Activated CD4-positive, alpha-beta T cell treated with anti-CD3 and anti-CD28 coated beads for 1 hour (primary cell): ENCODE measurements at places on chromosomes 5 and 9.
A peak's percentile ranks its signal among the peaks of the same experiment; 100 is the strongest.

- no peak for DNase-seq
Measured at GRCh38 chr9:122382901-122383850, 12.4 kb downstream of the PTGS1 start.

- DNase-seq, result no peak
Measured at GRCh38 chr5:175573493-175574269, 84.2 kb upstream of the HRH2 start.

DNA sequence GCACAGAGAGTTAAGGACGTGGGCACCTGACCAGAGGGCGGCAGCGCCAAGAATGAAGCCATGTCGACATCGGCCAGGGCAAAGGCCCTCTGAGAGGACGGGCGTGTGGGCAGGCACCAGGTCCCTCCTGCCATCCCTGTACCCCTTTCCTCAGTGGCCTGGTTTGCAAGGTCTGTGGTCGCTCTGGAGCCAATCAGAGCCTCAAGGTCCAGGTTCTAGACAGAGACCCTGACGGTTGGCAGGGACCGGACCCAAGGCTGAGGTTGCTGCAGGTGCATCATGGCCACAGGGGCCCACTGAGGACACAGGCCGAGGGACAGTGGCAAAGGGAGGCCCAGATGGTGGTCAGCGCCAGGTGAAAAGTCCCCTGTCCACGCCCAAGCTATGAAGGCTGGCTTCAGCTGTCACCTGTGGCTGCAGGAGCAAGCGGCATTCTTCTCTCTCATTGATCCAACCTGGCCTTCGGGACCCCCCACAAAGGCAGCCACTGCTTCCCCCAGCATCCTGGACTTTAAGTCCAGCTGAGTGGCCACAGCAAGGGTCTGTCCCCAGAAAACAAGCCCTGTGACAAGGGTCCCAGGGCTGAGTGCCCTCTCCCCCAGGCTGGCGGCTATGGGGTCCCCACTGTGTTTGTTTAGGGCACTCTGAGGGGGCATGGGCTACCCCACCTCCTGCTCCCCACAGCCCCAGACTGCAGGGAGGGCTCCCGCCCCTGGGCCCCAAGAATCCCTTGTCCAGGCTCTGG is 48.9 kb downstream of the VAV2 start:
- no peak for DNase-seq

GRCh38 chr9:115369322-115369957 is 251.5 kb upstream of the TNC start:
- no peak for DNase-seq

DNA sequence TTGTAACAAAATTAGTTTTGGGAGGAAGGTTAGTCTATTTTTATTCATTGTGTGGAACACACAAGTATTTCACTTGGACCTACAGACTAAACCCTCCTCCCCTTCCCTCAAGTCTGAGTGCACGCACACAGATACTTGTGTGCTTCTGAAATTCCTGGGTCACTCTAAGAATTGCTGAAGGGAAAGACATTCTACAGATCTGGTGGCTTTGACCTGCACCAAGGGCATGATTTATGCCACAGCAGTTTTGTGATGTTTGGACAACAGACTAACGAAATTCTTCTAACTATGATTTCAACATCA is 150.5 kb downstream of the ARL15 start:
- no peak for DNase-seq

GRCh38 chr9:128420651-128421481 is at the start of gene CERCAM:
CERCAM (plus strand) TSS chr9:128420857; CDS start chr9:128420878, 21 bp downstream.
- DNase-seq, result peak; percentile 34

DNA sequence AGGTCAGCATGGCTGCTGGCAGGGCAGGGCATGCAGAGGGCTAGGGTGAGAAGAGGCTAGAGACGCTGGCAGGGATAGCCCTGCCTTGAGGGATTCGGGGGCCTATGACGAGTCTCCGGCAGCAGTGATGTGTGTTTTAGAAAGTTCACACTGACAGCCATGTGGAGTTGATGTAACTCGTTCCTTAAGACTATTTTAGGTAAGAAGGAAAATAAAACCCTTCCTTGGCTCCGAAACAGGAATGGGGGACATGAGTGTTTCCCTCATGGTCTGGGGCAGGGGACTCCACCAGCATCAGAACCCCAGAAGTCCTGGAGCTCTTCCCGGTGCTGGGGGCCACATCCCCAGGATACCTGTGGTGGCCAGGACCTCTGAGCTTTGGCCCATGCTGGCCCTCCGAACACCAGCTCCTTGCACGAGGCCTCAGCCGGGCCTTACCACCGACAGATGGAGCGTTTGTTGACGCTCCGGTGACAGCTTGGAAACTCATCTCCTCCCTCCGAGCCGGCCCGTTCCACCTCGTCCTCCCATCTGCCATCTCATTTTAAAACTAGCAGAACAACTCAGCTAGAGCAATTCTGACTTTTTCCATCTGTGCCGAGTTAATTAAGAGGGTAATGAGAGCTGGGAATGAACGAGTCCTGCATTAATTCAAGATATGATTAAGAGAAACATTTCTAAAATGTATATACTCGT is 337.7 kb downstream of the CDK5RAP2 start:
- no peak for DNase-seq

DNA sequence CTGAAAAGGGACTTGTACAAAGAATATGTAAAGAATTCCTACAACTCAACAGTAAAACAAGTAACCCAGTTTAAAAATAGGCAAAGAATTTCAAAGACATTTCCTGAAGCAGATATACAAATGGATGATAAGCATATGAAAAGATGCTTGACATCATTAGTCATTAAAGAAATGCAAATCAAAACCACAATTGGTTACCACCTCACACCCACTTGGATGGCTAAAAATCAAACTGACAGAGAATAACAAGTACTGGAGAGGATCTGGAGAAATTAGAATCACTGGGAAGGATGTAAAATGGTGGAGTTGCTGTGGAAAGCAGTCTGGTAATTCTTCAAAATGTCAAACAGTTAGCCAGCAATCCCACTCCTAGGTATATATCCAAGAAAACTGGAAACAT is 12.5 kb upstream of the FOXE1 start:
- DNase-seq, result no peak

DNA sequence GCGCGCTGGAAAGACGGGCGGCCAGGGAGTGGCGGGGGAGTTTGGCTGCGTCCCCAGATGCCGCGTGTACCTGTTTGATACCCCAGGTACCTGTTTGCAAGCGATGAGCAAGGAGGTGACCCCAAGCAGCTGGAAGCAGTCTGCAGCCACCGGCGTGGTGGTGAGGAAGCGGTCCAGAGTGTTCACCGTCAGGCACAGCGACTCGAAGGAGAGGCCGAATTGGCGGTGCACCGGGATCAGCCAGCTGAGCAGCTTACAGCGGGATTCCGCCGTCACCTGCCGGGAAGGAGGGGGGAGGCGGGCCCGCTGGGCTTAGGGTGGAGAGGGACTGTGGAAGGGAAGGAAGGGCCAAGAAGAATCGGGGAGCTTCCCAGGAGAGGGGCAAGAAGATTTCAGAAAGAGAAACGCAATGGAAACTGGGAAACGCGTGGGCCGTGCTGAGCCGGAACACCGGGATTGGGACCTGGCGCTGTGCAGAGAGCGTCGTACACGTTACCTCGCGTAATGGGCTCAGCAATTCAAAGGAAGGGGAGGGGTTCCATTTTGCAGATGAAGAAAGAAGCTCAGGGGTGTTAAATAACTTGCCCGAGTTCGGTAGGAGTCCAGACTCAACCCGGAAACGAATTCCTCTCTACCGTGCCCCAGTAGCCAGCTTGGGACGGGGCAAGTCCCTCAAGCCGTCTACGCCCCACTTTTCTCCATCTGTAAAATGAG is 980 bp downstream of the CCNO start:
- no peak for DNase-seq

- DNase-seq, result no peak
Measured at GRCh38 chr9:98396656-98397055, 141.2 kb upstream of the TBC1D2 start.

- no peak for DNase-seq
Measured at GRCh38 chr9:127780126-127780885, 1.8 kb upstream of the SH2D3C start.

DNA sequence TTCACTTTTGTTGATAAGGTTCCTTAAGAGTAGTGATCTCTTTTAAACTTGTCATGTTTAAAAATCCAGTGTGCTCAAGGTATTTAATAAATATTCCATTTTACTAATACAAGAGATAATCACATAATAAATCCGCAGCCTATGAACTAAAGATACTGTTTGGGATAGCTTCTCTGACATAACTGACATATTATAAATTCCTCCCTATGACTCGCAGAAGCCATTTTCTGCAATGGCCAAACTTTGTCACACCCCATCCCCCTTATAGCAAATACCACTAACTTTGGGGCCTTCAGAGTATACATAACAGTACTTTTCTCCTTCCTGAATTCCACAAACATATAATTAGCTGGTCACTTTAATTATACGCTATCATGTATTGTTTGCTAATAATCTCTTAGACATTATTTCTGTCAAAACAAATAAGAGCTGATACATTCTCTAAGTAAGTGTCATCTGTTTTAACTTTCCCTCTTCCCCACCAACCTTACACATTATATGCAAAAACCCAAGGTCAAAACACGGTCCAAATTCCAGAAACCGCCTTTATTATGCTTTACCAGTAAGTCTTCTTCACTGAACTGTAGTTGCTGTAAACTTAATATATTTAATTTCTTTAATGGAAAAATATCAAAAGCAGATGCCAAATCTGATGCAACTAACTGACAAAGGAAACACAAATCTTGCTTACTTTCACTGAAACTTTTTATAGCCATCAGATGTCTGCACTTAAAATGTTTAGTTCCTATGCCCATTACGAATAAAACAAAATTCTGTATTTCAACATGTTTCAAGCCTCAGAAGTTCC is 971 bp downstream of the TMEM267 start:
- no peak for DNase-seq

DNA sequence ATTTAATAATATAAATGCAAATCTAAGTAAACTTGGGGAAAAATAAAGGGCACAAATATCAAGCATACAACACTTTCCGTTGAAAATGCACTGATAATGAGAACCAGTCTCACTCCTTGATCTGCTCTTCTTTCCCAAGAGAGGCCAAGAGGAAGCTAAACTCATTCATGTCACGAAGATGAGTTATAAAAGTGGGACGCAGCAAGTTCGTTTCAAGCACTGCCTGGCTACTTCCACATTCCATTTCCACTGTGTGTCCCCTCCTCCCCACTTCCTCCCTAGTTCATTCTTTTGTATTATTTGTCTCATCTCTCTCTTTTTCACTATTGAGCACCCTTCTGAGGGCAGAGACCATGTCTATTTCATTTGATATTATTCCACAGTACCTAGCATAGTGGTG is 158.1 kb downstream of the SLC24A2 start:
- no peak for DNase-seq

DNA sequence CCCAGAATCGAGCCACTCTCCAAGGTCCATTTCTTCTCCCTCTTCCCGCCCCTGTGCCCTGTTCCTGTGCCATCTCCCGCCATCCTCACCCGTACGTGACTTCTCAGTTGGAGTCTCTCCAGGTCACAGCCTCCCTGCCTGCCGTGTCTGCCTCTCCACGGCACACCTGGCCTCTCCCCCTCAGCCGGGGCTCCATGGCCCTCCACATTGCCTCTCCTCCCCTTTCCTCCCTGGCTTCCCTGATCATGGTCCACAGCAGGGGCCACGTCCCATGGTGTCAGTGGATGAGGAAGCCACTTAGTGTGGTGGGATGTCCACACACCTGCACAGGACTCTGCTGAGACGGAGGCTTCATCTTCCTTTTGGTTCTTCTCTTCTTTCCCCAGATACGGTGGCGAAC is 2.3 kb downstream of the PAEP start:
- DNase-seq, result no peak

DNA sequence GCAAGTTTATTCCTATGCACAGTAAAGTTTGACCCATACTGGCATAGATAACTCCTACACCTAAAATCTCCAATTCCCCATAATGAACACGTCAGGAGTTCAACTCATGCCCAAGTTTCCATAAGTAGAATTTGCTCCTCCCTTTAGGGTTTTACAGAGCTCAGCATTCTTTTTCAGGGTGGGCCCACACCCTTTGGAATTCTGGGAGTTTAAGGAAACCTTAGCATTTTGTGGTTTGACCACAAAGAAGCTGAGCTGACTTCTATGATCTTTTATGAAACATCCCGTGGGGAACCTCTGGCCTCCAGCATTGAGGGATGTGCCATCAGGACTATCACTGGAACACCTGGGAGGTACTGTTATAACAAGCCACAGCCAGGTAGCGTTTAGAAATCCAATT is 220.6 kb upstream of the MAP3K1 start:
- no peak for DNase-seq

GRCh38 chr5:134547579-134547978 is 22.1 kb downstream of the JADE2 start:
- DNase-seq, result no peak
